ENCODE measurements at places on chromosomes 12 and 14.

DNA sequence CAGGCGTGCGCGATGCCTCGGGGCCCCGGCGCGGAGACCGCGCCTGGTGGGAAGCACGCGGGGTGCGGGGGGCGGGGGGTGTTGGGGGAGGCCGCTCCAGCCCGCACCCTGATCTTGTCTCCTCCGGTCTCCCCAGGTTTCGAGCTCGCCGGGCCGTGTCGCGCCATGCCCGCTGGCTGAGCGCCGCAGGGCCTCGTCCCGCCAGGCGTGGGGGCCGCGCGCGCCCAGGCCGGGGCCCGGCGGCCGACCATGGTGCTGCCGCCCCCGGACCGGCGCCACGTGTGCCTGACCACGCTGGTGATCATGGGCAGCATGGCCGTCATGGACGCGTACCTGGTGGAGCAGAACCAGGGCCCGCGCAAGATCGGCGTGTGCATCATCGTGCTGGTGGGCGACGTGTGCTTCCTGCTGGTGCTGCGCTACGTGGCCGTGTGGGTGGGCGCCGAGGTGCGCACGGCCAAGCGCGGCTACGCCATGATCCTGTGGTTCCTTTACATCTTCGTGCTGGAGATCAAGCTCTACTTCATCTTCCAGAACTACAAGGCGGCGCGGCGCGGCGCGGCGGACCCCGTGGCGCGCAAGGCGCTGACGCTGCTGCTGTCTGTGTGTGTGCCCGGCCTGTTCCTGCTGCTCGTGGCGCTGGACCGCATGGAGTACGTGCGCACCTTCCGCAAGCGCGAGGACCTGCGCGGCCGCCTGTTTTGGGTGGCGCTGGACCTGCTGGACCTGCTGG, 2.4 kb downstream of the TMEM121 start:
- no peak for DNase-seq

GRCh38 chr12:109995361-109995685, 845 bp downstream of the GIT2 start:
- DNase-seq, result no peak

DNA sequence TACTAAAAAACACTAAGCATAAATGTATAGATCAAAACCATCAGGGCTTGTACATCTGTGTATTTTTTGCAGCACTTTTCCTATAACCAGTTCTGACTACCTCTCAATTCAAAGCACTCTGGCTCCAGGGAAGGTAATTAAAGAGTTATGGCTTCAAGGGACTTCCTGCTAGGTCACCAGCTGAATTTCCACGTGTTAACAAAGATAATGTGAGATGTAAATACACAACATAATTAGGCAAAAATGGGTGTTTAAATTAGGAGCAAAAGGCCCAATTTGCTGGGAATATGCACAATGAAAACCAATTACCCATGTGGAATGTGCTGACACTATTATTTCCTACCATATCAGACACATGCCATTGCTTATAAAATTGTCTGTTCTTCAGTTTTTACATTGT, 513.4 kb upstream of the FLRT2 start:
- DNase-seq, result no peak

- DNase-seq, result no peak
Measured at GRCh38 chr12:57268264-57268663, 17.3 kb upstream of the STAC3 start.

DNA sequence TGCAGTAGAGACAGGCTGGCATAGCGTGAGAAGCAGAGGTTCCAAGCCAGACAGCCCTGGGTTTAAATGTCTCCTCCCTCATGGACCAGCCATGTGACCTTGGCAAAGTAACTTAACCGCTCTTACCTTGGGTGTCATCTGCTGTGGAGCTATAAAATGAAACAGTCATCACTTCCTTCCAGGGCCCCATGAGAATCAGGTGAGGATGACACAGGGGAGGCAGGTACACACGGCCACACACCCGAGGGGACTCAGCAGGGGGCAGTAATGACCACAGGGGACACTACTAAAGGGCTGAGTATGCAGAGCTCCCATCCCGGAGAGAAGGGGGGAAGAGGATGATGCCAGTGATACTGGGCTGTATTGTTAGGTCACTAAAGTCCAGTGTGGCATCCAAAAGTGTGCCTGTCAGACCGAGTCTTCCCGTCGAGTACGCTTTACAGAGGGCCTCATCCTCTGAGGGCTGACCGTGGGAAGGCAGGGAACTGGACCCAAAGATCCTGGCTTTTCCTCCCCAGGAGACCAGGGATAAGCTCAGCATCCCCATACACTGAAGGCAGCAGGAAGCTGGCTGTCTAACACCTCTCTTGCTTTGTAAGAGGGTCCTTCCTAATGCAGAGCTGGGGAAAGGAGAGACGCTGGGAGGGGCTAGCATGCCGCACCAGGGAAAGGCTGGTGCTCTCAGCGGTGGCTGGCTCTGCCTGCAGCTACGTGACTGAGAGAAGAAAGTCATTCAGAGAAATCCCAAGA, 94.2 kb downstream of the SINHCAF start:
- no peak for DNase-seq

DNA sequence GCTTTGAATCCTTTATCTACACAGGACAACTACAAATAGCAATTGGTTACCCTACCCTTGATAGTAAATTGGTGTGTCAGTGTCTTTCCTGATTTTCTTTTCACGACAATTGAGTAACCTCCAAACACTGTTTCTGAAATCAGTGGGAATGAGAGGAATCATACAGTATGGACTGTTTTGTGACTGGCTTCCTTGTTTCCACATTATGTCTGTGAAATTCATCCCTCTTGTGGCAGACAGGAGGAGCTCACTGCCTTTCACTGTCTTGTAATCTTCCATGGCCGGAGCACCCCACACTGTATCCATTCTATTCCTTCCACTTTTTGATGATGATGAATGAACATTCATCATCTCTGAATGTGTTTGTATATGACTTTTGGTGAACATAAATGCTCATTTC, 164.0 kb upstream of the PZP start:
- DNase-seq, result no peak

DNA sequence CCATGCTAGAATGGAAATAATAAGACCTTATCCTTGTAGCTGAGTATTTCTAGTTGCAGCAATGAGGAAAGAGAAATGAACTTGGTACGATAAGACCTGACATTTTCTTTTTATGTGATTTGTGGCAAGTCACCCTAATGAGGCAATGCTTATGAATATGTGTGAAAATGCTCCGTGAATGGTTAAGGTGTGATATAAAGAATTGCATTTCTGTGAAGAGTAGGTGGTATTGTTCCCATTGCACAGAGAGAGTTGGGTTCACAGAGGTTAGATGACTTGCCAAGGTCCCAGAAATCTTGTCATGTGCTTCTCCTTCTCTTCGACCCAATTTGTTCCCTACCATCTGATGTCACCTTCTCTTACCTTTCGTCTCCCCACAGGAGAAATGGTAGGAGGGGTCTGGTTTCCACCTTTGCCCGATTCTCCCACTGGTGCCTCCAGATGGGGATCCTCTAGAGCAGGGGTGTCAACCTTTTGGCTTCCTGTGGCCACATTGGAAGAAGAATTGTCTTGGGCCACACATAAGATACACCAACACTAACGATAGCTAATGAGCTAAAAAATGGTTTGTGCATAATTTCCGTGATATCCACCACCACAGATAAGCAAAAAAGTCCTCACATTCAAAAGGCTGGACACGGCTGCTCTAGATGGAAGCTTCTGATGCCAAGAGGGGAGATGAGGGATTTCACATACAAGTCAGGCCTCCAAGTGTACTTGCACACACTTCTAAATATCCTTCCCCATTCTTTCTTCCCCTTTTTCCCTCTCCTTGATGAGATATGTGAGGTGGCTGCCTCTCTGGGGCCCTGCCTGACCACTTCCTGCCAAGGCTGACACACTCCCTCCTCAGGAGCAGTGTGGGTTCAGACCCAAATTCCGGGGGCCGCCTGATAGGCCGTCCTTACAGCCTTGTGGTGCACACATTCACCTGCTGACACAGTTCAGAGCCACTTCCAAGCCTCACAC, 96.1 kb downstream of the PLXNC1 start:
- DNase-seq, result no peak
